ENCODE measurements at places on chromosomes 4 and X.

GRCh38 chr4:183903021-183903760 is 1.9 kb upstream of the STOX2 start:
- no peak for DNase-seq
- H3K4me1 ChIP-seq = no peaks in the 10 kb centered on the region
- no peaks in the 10 kb centered on the region for H3K36me3 ChIP-seq
- H3K27me3 ChIP-seq = no peaks in the 10 kb centered on the region
- H3K4me3 ChIP-seq = no peak overlapping the region

DNA sequence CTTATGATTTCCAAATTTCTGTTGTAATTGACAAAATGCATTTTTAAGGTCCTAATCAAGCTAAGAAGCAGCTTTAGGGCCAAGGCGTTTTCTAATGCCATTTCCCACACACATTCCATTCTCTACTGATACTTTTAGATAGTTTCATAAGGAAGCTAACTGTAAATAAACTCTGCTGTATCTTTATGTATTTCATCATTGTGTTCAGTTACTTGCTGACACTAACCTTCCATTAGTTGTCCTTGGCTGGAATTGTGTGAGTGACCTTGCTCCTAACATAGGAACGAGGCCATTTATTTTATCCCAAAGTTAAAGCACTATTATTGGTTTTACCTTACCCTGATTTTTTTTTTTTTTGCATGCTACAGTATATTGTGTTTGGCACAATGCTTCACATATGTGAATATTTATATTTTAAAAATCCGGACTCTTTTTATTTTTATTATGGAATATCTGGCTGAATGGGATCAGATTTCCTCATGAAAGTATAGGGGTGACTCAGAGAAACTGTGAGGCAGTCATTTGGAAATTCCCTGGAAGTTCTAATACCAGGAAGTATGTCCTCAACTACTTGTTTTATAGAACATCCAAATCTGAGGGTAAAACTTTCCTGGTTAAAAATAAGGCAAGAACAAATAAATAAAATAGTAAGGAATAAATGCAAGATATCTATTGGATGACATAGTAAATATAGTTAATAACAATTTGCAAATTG is 62.7 kb upstream of the SORBS2 start:
- no peak overlapping the region for H3K4me3 ChIP-seq
- H3K36me3 ChIP-seq = no peaks in the 10 kb centered on the region
- DNase-seq = no peak
- peaks cover 5% of the 10 kb centered on the region for H3K4me1 ChIP-seq

DNA sequence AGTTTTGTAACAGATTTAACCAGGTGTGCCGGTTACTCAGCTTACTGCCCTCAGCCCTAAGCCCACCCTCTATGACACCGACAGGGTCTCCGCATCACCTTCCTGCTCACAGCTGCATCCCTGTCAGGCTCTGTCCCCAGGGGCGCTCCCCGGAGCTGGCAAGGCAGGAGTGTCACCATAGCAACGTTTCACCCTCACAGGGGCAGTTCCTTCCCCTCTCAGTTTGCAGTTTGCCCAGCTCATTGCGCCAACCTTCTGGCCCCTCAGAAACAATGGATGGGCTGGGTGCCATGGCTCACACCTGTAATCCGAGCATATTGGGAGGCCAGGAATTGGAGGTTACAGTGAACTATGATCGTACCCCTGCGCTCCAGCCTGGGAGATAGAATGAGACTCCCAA is 42.6 kb downstream of the RGS12 start:
- no peak overlapping the region for H3K27ac ChIP-seq
- H3K27me3 ChIP-seq = no peaks in the 10 kb centered on the region
- no peak overlapping the region for H3K4me3 ChIP-seq
- H3K36me3 ChIP-seq = no peaks in the 10 kb centered on the region

GRCh38 chrX:45868425-45868824 is 667.7 kb upstream of the DIPK2B start:
- no peaks in the 10 kb centered on the region for H3K4me1 ChIP-seq
- H3K4me3 ChIP-seq = no peak overlapping the region
- no peak overlapping the region for H3K27ac ChIP-seq
- no peak for DNase-seq
- no peaks in the 10 kb centered on the region for H3K36me3 ChIP-seq

- H3K4me1 ChIP-seq = no peaks in the 10 kb centered on the region
- H3K36me3 ChIP-seq = no peaks in the 10 kb centered on the region
- H3K27me3 ChIP-seq = no peaks in the 10 kb centered on the region
- DNase-seq = no peak
- H3K4me3 ChIP-seq = no peak overlapping the region
Measured at GRCh38 chr4:134540588-134540987, 339.0 kb upstream of the PABPC4L start.

DNA sequence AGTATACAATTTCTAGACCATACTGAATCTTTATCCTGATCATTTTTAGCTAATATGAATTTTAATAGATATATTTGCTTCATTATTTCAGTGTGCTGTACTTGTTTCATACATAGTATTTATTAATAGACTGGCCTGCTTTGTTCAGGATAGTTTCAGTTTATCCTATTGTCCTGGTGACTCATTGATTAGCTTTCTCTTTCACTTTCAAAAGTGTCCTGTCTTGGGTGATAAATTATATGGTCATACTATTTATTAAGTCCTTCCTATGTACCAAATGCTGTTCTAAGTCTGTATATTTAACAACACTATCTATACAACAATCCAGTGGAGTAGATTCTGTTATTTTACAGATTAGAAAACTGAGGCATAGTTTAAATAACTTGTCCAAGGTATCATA is 153.8 kb upstream of the RAPGEF2 start:
- peaks cover 8% of the 10 kb centered on the region for H3K4me1 ChIP-seq
- no peaks in the 10 kb centered on the region for H3K36me3 ChIP-seq
- DNase-seq = no peak
- no peaks in the 10 kb centered on the region for H3K27me3 ChIP-seq
- H3K4me3 ChIP-seq = no peak overlapping the region
